SK-N-DZ (cell line): ENCODE measurements at places on chromosomes 7 and 10.

DNA sequence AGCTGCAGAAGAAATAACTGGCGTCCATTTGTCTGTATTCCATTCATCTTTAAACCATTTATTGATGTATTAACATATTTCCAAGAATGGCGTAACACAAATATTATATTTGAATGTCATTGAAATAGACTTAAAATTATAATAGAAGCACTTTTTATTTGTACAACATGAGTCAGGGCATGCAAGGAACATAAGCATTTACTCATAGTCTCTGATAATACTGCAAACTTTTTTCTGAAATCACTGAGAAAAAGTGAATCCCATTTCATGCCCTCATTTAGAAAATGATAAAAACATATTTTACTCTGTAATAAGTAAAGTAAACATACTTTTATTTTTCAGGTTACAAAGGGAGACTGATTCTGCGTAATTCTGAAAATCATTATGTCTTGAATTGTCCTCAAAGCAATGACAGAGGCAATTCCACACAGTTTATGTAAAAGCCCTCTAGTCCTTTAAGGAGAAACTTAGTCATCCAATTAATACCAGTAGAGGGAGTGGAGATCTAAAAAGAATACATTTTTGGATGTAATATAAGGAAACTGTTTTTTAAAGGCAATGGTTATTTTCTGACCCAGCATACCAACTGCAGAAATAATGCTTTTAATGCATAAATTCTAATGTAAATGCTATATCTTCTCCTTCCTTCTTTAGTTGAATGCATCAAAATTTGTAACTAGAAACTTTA lies 58.1 kb downstream of the AGMO start:
- no peak for DNase-seq

DNA sequence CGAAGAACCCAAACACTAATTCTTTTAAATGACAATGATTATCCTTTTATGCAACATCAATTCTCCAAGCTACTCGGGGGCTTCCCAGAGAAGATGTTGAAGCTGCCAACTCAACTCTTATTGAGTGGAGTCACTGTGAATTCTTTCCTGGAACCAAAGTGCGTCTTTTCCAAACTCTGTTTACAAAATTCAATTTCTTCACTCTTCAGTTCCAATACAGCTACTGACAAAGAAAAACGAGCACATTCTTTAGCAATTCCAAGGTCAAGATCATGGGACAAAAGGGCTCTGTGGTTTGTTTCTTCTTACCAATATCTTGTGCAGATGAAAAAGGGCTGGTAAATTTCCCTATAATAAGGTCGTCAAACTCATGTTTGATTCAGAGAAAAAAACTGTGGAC lies 74.2 kb downstream of the FAS start:
- no peak for DNase-seq

DNA sequence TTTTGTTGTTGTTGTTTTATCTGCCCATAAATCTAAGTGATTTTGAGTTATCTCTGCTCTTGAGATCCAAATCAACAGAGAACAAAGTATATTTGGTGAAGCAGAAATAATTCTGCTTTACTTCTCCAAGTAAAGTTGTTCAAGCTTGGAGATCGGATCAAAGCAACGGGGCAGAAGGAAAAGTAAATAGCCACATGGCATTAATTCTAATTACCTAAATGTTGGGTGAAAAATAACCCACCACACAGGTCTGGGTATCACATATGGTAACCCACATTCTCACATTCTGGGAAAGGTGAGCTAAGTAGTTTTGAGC lies 3.1 kb downstream of the NRP1 start:
- DNase-seq = no peak

- DNase-seq = no peak
These were observed 108.5 kb downstream of the ELAPOR2 start for GRCh38 chr7:86950944-86951343.

DNA sequence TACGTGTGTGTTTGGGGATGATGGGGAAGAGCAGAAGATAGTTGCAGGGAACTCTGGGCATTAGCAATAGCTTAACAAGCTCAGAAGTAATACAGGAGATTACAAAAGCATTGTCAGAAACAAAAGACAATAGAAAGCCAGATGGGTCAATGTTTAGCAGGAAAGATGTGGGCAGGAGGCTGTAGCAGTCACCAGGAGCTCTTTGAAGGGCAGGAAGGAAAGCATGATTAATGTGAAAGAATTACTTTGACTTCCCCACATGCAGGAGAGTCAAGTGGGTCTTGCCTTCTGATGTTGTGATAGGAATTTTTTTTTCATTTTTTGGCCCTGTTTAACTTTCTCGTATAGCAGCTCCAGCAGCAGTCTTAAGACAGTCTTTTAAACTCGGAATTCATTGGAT lies 6.0 kb upstream of the SMNDC1 start:
- DNase-seq = no peak

GRCh38 chr10:522350-522749 lies 167.1 kb downstream of the DIP2C start:
- no peak for DNase-seq

DNA sequence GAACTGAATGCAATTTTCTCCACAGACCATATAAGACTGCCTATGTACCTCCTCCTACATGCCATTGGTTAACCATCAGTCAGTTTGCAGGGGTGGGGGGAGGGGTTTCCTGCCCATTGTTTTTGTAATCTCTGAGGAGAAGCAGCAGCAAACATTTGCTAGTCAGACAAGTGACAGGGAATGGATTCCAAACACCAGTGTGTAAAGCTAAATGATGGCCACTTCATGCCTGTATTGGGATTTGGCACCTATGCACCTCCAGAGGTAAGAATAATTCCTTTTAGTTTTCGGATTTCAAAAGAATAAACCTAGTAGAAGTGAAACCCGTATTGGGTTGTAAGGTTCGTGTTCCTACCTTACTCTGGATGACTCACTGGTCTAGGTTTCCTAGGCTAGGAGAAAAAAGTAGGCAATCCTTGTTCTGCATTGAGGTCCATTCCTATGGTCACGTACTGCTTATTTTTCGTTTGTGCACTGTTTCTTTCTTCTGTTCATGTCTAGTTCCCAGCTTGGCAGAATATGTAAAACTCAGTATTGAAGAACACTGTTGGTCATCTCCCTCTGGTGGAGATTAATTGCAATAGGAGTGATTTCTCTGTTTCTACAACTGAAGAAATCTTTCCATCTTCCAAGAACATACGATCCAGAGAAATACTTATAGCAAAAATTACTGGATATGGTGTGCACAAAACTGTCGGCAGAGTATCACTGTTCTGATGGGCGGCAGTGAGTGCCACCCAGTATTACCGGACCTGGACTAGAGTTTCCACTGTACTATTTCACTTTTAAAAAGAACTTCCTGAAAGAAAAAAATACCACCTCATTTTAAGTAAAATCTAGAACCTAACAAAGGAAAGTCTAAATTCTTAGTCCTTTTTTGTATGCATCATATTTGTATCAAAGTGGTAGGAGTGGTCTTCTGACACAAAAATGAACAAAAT lies at the start of gene AKR1C3:
AKR1C3 (plus strand) TSS at position 150 of the 941 bp plus-strand sequence; CDS start at position 181, 31 bp downstream.
- peak; percentile 49 for DNase-seq

DNA sequence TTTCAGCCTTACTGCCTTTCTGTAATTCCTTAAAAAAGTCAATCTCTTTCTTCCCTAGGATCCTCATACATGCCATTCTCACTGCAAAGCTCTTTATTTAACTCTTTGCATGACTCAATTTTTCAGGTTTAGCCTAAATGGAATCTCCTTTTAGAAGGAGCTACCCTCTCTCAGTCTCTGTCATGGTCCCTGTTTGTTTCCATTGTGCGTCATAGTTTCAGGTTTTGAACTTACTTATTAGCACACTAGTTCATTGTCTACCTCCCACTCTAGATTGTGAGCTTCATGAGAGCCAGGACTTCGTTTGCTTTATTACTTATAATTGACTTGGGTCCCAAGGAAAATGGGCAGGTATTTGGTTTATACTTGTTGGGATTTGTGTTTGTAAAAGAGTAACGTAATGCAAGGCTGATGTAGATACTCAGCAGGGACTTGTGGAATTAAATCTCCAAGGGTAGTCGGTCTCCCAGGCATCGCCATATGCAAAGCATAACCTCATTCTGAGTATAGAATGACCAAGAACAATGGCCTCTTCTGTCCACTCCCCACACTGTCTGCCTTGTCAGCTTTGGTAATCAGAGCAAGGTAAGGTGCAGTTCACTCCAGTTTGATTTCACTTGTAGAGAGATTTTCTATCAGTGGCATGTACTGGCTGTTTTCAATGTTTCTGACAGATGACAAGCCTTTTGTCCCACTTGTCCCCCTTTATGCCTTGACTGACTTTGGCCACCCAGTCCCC lies 252.0 kb downstream of the SORCS3 start:
- DNase-seq = no peak

DNA sequence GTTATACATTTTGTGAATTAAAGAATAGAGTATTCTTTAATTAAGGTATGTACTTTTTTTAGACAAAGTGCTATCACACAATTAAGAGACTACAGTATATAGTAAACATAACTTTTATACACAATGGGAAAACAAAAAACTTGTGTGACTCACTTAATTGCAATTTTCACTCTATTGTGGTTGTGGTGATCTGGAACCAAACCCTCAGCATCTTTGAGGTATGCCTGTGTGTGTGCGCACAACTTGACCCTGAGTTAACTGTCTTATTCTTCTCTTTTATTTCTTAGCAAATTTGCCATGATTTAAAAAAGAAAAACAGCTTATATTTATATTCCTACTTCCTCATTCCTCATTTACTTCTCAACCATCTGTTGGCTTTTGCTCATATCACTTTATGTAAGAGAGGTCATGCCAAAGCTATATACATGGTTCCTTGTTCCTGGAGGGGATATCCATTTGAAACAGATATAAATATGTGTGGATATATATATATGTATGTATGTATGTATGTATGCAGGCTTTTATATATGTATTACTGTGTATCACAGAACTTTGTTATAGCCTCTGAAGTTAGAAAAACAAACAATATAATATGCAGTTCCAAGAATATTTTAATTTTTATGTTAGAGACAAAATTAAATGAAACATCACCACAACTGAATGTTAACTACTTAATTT lies 259.5 kb upstream of the HGF start:
- DNase-seq = no peak

DNA sequence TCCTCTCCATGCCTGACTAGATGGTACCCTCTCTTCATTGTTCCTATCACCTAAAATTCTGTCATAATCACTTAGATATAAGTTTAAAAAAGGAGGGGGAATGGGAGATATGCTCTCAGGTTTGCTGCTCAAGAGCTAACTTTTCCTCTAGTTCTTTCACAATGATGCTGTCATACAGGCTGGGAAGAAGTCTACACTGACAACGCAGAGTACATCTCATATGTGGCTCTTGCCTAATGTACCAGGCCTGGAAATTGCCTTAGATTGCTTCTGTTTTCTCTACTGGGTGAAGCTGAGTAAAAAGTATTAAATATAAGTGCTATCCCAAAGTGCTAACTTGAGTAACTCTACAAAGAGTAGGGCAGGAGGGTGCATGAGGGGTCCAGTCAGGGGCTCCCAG lies 43.8 kb upstream of the BET1 start:
- DNase-seq = no peak

DNA sequence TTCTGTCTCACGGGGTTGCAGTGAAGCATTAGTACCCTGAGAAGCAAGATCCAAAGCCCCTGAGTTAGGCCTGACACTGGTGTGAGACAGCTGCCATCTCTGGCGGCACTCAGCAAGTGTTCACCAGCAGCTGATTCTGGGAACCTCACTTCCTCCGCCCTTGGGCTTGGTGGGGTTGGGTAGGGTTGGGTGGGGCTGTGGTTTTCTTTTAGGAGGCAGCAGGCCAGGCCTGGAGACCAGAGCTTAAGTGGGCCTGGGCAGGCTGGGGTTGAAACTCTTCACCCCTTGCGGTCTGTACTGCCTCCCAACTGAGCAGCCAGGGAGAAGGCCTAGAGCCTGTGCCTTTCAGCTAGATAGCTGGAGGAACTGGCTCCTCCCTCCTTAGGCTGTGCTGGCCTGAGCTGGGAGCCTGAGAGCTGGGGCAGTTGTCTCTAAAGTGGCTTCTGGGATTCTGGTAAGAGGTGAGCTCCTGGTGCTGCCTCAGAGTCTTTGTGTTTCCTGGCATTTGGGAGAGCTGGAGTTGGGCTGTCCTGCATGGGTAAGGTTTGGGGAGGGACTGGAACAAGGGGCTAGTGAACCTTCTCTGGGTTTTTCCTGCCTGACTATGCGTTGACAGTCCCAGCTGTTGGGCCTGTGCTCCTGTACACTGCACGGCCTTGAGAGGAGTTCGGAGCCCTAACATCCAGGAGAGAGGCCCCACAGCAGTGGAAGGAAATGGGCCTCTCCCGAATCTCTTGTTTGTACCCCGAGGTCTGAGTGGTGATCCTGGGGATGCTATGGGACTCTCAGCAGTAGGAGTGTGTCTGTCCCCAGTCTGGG lies 5.1 kb downstream of the TSPAN14 start:
- no peak for DNase-seq

GRCh38 chr7:128352153-128352537 lies 8.4 kb upstream of the RBM28 start:
- DNase-seq = no peak

- DNase-seq = no peak
These were observed 4.4 kb upstream of the UBE2D1 start for GRCh38 chr10:58330431-58330830.

DNA sequence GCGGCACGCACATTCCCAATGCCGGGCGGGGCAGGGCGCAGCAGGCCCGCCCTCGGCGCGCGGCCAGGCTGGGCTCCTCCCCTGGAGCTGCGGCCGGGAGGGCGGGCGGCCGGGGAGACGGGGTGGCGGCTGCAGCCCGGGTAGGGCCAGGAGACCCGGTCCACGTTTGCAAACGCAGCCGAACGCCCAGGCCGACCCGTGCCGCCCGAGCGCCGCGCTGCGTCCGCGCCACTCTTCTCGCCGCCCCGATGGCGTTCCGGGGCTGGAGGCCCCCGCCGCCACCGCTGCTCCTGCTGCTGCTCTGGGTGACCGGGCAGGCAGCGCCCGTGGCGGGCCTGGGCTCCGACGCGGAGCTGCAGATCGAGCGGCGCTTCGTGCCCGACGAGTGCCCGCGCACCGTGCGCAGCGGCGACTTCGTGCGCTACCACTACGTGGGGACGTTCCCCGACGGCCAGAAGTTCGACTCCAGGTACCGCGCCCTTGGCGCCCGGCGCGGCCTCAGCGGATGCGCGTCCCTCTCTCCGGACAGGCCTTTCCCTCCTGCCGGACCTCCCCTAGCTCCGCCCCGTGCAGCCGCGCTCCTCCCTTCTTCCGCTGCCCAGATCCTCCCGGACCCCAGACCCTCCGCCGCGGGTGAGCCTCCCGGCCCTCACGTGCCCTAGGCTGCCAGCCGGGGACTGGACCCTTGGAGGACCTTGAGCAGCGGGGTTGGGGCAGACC lies at the start of gene FKBP9:
FKBP9 (plus strand) TSS at position 115 of the 720 bp plus-strand sequence; CDS start at position 249, 134 bp downstream.
- peak; percentile 82 for DNase-seq

DNA sequence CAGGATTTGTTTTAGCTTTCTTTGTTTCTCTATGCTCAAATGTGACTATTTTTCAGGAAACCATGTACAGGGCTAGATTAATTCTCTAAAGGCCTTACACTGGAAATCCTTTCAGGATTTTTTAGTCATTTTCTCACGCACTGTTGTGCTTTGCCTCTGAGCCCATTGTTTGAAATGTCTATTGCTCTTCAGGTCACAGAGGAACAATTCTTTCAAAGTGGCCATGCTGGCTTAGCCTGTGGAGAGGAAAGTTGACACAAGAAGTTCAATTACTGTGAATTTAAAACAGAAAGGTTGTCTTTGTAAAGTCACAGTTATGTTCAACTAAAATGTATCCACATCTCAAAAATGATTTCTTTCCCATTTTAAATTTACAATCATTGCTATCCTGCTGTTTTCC lies 1071.7 kb upstream of the POT1 start:
- no peak for DNase-seq

- no peak for DNase-seq
These were observed 226.1 kb downstream of the PTEN start for GRCh38 chr10:88089498-88089897.

GRCh38 chr7:68247571-68247970 lies 1250.9 kb downstream of the TYW1 start:
- no peak for DNase-seq

- DNase-seq = no peak
These were observed 370.1 kb upstream of the GALNT17 start for GRCh38 chr7:70761711-70762328.
